SJSA1 (cell line): ENCODE measurements at places on chromosomes 2 and 18. TPM values are rescaled to one million over a fixed set of nuclear protein-coding genes. Genes with fewer than 3 reads are reported as not detected.

Gene SCG2
- 5.0 and 6.2 TPM in 2 replicates for total RNA-seq

- peaks cover 33% of the 10 kb centered on the region for H3K4me1 ChIP-seq
- H3K36me3 ChIP-seq: peaks cover 8% of the 10 kb centered on the region
- peak; percentile 89 for DNase-seq
- peak overlapping the region; percentile 88 for H3K27ac ChIP-seq
- H3K4me3 ChIP-seq: no peak overlapping the region
Observed at GRCh38 chr2:121634354-121635307, 14.6 kb downstream of the CLASP1 start.

DNA sequence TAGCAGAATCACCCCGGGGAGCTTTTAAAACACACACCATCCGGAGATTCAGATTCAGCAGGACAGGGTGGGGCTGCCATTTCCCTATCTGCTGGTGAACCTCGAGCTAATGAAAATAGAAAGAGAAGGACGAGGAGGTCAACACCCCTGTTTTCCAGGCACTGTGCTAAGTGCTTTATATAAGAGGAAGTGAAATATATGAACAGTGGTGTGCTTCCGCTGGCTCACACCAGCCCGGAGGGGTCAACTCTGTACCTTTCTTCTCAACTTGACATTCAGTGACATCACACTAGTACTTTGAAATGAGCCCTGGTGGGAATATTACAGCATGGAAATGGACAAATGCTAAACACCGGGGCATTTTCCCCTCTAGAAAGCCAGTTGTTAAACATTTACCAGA lies 108.3 kb upstream of the LTBP1 start:
- no peaks in the 10 kb centered on the region for H3K27me3 ChIP-seq
- no peak for DNase-seq
- no peak overlapping the region for H3K4me3 ChIP-seq
- no peaks in the 10 kb centered on the region for H3K36me3 ChIP-seq
- H3K4me1 ChIP-seq: peaks cover 3% of the 10 kb centered on the region; the same call in 1 of the 2 replicates
- H3K27ac ChIP-seq: no peak overlapping the region

DNA sequence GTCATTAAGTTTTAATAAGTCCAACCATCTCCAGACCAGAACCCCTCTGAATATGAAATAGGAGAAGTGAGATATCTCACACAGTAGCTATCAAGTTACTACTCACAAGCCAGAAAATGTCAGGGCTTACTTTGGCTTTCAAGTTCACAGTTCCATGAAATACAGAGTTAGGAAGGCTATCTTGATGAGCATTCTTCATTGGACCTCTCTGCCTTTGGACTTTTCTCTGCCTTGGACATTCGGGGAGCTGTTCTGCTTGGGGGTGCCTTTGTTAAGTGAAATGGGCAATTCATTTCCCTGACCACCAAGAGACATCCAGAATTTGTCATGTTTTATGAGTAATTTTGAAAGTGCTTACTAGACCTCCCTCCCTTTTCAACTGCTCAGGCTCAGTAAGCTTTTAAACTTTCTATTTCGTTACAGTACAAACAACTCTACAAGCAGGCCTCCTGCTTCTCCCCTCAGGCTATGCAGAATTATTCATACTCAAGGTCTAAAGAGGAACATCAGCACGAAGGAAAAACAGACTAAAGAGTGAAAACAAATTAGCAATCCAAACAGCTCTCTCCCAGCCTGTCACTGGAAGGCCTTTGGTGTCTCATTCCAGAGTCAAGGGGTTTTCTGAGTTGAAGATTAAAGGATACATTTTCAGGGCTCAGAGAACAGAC lies 95.3 kb downstream of the MREG start:
- H3K27ac ChIP-seq: peak overlapping the region; percentile 59
- no peaks in the 10 kb centered on the region for H3K27me3 ChIP-seq
- no peaks in the 10 kb centered on the region for H3K36me3 ChIP-seq
- DNase-seq: peak; percentile 72

DNA sequence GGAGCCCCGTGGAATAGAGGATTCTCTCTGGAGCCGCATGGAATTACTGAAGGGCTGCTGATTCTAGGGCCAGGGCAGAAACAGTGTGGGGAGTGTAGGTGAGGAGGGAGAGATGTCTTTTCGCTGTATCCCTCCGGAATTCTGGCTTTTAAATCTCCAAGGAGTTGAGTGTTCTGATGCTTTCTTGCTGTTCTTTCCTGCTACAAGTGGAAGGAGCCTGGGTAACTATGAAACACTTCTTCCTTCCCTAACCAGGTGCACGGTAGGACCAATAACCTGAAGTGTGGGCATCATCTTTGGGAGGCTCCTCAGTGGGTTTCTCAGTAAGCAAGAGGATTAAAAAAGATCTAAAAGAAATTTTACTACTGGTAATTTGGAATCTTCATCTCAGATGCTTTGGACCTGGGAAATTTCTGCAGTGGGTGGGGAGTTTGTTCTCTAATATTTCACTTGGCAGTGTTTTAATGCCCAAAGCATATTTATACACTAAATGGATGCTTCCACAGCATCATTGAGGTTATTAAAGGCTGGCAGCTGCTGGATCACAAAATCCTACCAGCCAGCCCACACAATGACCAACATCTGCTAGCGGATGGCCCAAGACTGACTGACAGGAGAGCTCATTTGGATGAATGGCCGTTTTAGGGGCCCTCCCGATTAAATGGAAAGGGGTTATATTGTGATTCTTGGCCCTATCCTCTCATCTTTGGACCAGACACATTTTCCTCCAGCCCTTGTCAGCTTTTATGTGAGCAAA lies 2.1 kb downstream of the EML6 start:
- peaks cover 28% of the 10 kb centered on the region for H3K27me3 ChIP-seq
- H3K36me3 ChIP-seq: no peaks in the 10 kb centered on the region
- no peak for DNase-seq
- H3K27ac ChIP-seq: no peak overlapping the region
- H3K4me1 ChIP-seq: peaks cover 32% of the 10 kb centered on the region
